ENCODE measurements at places on chromosomes 3 and 15. TPM values are rescaled to one million over a fixed set of nuclear protein-coding genes. Genes with fewer than 3 reads are reported as not detected.

Gene GOLGA6L4
- total RNA-seq = 0.67 TPM

DNA sequence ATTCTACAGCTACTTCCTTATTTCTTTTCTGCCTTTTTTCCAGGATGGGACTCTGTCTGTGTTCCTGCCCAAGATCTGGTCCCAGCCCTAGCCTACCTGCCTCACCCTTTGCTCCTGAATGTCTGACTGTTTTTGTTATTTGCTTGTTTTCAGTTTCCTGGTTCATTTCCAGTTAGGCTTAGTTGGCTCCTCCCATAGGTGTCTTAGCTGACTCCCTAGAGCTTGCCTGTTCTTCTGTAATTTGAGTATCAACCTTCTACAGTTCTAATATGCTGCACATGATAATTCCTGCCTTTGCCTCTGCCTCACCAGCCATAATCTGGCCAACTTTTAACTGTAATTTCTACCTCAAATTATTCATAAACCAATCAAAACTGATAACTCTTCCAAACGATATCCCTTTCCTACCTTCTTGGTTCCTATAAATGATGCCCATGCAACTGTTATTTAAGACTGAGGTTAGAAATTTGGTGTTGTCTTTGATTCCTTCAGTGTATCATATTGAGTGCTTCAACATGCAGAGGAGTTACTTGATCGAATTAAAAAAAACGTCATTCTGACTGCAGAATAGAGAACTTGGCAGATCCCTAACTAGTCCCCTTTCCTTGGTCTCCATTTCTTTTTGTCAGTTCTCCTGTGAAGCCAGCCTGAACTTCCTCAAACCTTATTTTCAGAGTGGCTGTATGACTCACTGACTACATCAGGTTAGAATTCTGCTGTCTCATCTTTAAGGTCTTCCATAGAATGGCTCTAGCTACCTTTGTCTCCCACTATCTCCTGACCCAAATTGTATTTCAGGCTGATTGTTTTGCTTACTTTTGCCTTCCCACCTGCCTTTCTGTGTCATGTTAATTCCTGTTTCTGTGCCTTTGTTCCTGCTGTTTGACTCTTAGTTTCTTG, 8.4 kb downstream of the GOLM2 start:
- DNase-seq = no peak

- DNase-seq = no peak
These were observed 87.5 kb upstream of the P3H2 start for GRCh38 chr3:190208196-190208595.

Gene IP6K1
- total RNA-seq = 44.3 TPM

All from activated B cell treated with CpG ODN at 0.5 μM for 24 hours (primary cell).